ENCODE measurements at places on chromosomes 4 and X. TPM values are rescaled to one million over a fixed set of nuclear protein-coding genes. Genes with fewer than 3 reads are reported as not detected.
A peak's percentile ranks its signal among the peaks of the same experiment; 100 is the strongest.

SHOX gene
- total RNA-seq = not detected

TMEM150C gene
- 0.14 TPM for total RNA-seq

CENPVL3 gene
- total RNA-seq = not detected

TMEM271 gene
- not detected for total RNA-seq

AMER1 gene
- total RNA-seq = 0.84 TPM

NXF2B gene
- total RNA-seq = not detected

RTL5 gene
- 0.90 TPM for total RNA-seq

CCKAR gene
- not detected for total RNA-seq

RNF150 gene
- 0.75 TPM for total RNA-seq

HSFX2 gene
- not detected for total RNA-seq

BRCC3 gene
- total RNA-seq = 3.5 TPM

KLB gene
- 0.75 TPM for total RNA-seq

RHOXF1 gene
- not detected for total RNA-seq

GPR119 gene
- total RNA-seq = not detected

UBL4A gene
- total RNA-seq = 109 TPM

DNA sequence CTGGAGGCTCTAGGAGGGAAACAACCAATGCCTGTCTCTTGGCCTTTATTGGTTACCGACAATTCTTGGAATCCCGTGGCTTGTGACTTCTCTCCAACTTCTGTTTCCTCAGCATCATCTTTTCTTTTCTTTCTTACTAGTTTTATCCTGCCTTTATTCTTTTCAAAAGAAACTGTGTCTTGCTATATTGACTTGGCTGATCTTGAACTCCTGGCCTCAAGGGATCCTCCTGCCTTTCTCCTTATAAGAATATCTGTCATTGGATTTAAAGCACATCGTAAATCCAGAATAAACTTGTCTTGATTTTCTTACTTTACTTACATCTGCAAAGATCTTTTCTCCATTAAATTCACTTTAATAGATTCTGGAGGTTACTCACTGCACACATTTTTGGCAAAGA, 49.9 kb upstream of the UGT2B10 start:
- DNase-seq = no peak

DNA sequence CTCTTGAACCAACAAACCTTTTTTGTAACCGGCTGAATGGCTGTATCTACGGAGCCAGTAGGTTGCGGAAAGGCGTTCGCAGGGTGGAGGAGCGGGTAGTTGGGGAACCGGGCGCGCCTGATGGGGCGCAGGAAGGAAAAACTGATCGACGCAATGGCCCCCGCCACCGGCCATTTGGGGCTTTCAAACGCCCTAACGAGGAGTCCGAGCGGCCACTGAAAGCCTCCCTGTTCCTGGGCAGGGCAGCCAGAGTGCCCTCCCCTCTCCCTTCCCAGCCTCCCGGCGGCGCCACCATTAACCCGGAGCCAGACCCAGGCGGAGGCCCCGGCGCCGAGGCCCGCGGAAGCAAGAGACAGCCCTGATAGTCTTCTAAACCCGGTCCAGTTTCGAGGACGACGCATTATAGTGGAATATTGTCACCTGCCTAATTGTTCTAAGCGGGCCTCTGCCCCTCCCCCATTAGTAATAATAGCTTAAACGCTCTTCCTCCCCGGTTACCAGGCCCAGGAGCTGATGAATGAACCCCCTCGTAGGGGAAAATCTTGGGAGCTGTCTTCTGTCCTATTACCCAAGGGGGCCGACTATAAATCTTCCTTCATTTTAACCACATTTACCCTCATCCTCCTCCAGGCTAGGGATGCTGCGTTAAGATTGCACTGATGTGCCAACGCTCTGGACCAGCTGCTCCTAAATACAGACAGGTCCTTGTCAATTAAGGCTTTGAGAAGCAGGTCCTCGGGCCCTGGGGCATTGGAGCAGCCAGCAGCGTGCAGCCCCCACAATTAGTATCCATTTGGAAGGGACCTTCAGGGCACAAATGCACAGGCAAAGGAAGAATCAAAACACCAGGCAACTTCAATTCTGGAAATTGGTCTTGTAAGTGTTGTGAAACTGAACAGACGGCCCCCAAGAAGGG, 61.6 kb upstream of the TMEM33 start:
- DNase-seq = no peak

DNA sequence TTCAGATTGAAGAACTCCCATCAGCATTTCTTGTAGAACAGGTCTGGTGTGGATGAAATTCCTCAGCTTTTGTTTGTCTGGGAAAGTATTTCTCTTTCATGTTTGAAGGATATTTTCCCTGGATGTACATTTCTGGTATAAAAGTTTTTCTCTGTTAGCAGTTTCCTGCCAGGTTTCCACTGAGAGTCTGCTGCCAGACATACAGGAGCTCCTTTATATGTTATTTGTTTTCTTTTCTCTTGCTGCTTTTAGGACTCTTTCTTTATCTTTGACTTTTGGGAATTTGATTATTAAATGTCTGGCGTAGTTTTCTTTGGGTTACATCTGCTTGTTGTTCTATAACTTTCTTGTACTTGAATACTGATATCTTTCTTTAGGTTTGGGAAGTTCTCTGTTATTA, 486.5 kb downstream of the ARAP2 start:
- DNase-seq = no peak

DNA sequence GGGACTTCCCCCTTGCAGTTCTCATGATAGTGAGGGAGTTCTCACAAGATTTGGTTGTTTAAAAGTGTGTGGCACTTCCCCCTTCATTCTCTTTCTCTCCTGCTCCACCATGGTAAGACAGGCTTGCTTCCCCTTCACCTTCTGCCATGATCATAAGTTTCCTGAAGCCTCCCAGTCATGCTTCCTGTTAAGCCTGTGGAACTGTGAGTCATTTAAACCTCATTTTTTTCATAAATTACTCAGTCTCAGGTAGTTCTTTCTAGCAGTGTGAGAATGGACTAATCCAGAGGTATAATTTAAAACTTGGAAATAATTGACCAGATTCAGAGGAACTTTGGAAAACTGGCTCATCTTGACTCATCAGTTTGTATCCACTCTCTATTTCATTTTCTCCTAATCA, 129.0 kb downstream of the TMEM47 start:
- peak; percentile 3 for DNase-seq

- no peak for DNase-seq
Measured at GRCh38 chrX:73647632-73648322, 84.8 kb downstream of the CHIC1 start.

DNA sequence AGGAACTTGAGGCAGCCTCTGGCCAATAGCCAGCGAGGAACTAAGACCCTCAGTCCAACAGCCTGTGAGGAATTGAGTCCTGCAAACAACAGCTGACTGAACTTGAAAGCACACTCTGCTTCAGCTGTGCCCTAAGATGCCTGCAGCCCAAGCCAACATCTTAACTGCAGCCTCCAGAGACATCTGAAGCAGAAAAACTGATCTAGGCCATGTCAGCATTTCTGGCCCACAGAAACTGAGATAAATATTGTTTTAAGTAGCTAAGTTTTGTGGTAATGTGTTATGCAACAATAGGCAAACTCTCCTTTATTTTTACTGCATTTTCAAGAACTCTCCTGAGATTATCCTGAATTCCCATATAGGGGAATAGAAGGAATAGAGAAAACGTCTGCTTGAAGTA, 24.4 kb upstream of the PIGA start:
- DNase-seq = no peak

DNA sequence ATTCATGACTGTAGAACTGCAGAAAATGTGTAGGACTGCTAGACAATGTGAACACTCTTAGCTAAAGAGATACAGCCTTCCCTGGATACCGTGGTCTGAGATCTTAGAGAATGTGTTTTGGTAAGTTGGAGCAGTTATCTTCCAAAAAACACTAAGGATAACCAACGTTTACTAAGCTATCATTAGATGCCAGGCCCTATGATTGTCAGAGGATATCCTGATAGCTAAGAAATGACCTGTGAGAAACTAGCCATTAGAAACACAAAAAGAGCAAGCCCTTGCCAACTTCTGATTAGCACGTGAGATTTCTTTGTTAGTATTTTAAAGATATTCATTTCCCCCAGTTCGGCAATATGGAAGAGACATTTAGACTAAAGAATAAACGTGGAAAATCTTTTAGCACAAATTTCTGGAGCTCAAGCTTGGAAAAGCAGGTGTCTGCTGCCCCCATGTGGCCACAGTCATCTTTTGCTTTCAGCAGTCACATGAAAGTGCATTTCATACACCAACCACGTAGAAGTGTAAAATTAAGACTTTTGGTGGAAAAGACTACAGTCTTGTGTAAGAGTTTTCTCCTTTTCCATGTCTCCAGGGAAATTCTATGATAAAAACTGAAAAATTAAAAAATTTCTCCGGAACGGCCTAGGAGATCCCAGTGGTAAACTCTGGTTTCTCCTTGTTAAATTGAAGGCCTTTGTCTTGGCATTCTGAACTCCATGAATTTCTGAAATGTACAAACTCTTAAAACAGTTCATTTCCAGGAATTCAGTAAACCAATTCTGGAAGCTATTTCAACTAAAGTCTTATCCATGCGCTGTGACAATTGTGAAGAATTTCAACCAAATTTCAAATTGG, 136.4 kb downstream of the ZNF674 start:
- peak; percentile 39 for DNase-seq

GRCh38 chr4:182113779-182114178, 129.4 kb upstream of the TENM3 start:
- no peak for DNase-seq

- DNase-seq = peak; percentile 23
Measured at GRCh38 chr4:175273995-175274753, 356.0 kb downstream of the ADAM29 start.

- DNase-seq = no peak
Measured at GRCh38 chrX:1239681-1240142, 27.3 kb upstream of the CRLF2 start.

DNA sequence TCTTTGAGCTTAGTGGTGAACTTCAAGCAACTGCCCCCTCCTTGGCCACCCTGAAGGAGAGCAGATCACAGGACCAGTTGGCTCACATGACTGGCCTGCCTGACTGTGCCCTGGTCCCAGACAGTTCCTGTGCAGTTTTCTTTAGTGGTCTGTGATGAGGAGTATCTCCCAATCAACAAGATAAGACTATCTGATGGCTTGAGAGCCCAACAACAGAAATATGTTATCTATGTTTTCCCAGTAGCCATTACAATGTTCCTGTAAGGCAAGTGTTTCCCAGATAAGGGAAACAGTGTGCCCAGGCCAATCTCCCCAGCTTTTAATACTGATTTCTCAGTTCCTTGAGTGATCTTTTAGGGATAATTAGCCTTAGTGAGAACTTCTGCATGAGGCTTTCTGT, 14.2 kb upstream of the TIMM8A start:
- DNase-seq = no peak

- DNase-seq = no peak
Measured at GRCh38 chr4:71198958-71199357, 139.9 kb upstream of the SLC4A4 start.

- DNase-seq = no peak
Measured at GRCh38 chr4:55927803-55928437, 20.8 kb upstream of the CEP135 start.

DNA sequence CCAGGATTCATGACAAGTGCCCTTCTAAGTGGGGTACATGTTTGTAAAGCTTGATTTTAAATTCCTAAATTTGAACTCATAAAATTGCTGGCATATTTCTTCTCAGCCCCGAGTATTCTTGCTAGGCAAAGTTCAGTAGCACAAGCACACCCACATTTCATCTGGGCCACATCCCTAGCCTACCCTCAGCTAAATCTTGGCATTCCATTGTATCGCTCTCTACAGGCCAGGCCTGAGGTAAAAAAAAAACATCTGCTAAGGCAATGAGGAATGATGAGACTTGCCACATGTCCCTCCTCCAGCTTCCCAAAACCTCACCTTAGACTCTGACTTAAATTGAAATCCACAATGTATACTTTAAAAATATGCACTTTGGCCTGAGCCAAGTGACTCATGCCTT, 51.4 kb upstream of the VCX3B start:
- DNase-seq = no peak

DNA sequence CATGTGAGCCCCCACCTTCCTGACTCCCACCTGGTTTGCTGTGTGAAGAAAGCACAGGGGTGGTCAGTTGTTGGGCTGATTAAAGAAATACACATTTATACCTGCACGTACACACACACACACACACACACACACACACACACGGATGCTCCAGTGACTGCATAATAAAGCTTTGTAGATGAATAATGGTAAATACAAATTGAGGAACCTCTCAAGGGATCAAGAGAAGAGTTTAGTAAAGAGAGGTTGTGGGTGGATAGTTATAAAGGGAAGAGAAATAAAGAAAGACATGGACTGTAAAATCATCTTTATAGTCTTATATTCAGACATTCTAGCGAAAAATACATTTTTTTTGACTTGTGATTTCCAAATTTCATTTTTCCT, 144.1 kb downstream of the MGST2 start:
- DNase-seq = no peak

- no peak for DNase-seq
Measured at GRCh38 chr4:142824368-142824767, 21.7 kb downstream of the INPP4B start.

GRCh38 chr4:122541996-122542395, 78.9 kb downstream of the IL21 start:
- no peak for DNase-seq

- no peak for DNase-seq
Measured at GRCh38 chrX:144918936-144919335, 328.4 kb upstream of the SPANXN1 start.

DNA sequence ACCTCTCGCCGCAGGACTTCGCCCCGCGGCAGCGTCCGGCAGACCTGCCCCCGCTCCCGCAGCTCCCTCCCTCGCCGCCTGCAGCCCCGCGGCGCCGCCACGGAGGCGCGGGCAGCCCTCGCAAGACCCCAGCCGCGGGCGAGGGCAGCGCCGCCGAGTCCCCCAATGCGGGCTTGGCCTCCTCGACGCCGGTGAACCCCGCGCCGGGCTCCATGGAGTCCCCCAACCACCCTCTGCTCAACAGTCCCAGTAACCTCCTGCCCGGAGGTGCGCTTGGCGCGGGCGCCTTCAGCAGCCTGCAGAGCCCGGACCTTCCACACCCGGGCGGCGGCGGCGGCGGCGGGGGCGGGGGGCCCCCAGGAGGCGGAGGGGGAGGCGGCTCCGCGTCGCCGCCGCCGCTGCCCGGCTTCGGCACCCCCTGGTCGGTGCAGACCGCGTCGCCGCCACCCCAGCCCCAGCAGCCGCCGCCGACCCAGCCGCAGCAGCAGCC, 1.2 kb downstream of the CPEB2 start:
- DNase-seq = no peak

GRCh38 chr4:6620296-6620695, 20.2 kb upstream of the MRFAP1 start:
- no peak for DNase-seq

GRCh38 chr4:140053185-140053584, 100.8 kb downstream of the MAML3 start:
- DNase-seq = no peak

DNA sequence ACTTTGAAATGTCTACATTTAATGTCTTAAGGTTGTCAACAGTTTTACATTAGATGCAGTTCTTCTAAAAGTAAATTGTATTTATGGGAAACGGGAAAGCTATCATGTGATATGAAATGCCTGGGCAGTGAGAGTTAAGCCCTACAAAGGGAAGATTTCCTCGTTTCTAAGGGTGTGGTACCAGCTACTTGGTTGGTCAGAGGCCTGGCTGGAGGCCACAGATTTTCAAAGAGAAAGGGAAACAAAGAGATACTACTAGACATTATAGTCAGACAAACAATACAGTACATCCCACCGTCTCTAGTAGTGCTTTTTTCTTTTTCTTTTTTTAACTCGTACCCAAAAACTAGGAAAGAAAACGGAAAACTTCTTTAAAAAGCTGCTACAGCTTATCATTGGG, 467.8 kb downstream of the PCDH7 start:
- no peak for DNase-seq

GRCh38 chr4:11455201-11455835, 26.6 kb upstream of the HS3ST1 start:
- no peak for DNase-seq
